CD8-positive, alpha-beta memory T cell (primary cell): ENCODE measurements at places on chromosomes 13 and 19.

- DNase-seq = no peak
Observed at GRCh38 chr13:26589754-26590153, 32.3 kb downstream of the WASF3 start.

DNA sequence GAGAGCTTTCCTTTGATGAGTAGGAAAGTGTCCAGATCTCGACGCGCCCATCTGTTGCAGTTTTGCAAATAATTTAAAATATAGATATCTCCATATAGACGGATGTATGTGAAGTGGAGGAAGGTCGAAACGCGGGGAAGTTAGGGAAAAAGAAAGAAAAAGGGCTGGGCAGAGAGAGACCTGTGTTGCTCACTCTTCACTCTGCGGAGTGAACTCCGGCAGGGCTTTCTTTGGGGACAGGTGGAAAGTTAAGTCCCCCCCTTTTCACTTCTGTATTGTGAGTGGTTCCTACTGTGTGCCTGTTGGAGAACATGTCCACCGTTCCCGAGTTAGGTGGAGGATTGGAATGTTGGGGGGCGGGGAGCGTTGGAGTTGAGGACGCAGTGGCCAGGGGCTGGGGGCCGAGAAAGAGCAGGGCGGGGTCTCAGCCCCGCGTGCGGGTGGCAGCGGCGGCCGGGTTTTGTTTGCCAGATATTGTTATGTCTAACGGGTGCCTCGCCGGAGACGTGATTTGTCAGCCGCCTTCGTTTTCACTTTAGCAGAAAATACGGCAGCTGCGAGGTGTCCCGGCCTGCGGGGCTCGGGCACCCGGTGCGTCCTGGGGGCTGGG is 145.1 kb upstream of the ZNF536 start:
- no peak for DNase-seq

DNA sequence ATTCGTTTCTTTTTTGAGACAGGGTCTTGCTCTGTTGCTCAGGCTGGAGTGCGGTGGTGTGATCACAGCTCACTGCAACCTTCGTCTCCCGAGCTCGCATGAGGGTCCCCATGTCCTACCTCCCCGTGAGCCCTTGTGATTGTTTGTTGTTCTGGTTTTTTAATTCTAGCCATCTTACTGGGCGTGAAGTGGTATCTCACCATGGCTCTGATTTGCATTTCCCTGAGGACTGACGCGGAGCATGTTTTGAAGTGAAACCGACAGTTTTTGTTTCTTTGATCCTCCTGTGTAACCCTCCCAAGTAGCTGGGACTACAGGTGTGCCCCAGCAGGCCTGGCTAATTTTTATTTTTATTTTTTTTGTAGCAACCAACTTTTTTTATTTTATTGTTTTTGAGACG is 21.7 kb downstream of the GNG7 start:
- DNase-seq = no peak

DNA sequence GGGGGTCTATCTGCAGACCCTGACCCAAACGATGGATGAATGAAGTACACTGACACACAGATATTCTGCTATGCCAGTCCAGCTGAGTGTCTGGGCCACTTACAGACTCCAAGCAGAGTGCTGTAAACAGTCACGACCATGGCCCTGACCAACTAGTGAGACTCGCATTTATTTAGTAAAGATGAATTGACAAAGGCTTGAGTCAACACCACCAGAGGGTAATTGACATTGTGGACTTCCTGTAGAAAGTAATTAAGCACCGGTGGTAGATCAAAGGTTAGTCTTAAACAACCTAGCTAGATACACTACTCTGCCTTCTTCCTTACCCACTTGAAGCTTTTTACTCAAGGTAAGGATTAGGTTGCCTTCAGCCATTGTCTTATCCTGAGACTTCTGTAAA is 63.4 kb upstream of the KPNA3 start:
- DNase-seq = no peak

DNA sequence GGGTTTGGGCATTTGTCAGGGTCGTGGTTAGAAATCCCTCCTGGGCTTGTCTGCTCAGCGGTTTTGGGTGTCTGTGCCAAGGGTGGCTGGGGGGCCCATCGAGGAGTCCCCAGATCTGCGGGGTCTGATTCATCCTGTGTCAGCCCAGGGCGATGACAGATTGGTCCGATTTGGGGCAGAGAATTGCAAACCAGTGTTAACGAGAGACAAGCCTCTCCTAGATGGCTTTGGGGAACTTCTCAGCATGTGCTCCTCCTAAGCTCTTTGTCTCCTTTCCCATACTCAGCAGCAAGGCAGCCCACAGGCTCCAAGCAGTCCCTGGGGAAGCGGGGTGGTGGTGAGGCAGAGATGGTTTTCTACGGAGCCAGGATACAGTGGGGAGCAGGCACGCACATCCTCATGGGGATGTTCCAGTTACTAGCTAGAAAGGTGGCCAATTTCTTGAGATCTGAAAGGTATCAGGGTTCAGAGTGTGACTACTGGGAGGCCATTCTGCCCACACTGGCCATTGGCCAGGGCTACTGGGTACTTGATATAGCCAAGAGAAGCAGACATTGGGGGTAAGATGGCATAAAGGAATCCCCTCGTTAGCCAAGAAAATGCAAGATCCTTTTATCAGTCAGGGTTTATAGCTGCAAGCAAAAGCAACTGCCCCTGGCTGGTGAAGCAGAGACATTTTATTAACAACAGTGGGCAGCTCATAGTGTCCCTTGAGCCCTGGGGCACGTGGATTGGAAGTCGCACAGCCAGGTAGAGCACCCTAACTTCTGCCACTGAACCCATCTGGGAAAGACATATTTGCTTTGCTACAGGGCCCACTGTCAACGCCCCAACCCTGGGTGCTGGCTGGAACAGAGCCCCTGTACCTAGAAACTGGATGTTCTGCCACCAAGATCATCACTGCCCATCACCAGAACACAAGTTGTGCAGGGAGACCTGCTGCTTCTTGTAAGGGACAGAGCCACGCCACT is 63.6 kb downstream of the RGCC start:
- no peak for DNase-seq

DNA sequence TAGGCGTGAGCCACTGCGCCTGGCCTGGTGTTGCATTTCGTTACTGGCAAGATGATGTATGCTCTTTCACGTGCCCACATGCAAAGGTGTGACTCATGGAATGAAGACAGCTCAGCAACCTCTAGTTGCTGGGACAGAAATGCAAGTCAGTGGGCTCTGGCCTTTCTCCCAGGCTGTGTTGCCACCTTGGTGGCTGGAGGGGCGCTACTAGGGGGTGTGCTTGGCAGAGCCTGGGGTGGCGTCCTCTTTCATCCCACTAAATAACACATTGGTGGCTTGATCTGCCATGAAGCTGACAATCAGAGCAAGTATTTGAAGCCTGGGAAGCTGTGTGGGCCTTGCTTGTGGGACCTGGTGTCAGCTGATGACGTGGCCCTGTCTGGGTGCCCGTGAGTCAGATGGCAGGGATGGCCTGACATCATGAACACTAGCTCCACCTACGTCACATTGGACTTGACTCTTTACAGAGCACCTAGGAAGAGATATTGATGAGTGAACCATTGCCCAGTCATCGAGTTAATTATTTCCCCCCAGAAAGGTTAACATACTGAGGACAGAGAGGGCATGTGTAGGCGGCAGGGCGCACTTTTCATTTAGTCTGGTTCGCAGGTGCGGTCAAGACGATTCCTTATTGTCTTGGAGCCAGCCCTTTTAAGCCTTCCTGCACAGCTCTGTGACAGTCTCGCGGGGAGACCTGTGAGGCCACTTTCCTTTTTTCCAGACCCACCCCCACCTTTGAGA is 154.2 kb downstream of the TM9SF2 start:
- no peak for DNase-seq
